Testis (tissue), 5 donors: ENCODE measurements at places on chromosomes 5 and 9.

DNA sequence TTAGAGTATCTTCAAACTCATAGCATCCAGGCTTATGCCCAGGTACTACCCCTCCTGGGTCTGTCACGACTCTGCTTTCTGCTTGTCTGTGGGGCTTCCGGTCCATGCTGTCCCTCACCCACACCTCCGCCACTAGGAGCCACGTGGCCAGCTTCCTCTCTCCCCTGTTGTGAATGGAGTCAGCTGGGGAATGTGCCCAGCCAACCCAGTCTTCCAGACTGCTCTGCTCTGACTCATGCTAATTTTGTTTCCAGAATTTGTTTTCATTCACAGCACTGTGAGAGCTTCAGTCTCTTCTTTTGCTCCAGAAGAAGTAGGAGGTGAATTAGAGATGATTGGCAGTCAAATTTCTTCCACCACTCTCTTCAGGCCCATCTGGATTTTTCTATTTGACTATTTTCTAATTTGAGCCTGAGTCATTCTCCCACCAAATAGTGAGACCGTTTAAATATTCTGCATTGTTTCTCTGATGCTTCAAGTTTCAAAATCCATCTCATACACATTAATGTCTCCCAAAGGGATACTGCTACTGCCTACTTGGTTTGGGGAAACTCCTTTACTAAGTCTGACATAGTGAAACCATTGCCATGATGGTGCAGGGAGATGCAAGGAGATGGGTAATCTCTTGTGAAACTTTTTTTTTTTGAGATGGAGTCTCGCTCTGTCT, 424.1 kb upstream of the KIF2A start:
- no peak overlapping the region for H3K27ac ChIP-seq
- H3K4me1 ChIP-seq, result no peaks in the 10 kb centered on the region
- H3K4me3 ChIP-seq, result no peak overlapping the region
- H3K36me3 ChIP-seq, result no peaks in the 10 kb centered on the region
- H3K27me3 ChIP-seq, result no peaks in the 10 kb centered on the region

DNA sequence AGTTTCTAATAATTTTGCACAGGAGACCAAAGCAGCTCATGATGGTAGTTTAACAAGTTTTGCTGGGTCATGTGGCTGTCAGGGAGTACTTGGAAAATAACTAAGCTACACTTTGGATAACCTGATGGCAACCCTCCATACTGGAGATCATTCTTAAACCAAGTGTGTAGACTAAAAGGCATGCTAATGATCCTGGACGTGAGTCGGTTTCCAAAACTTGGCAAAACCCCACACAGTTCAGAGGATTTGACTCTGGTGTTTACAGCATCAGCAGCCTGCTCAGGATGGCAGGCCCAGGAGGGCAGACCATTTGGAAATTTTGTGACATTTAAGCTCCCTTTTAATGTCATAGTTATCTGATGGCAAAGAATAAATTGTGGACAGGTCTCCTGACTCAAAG, 196.5 kb upstream of the EFNA5 start:
- no peak overlapping the region for H3K4me3 ChIP-seq
- no peak overlapping the region for H3K27ac ChIP-seq
- no peaks in the 10 kb centered on the region for H3K4me1 ChIP-seq
- H3K36me3 ChIP-seq, result no peaks in the 10 kb centered on the region
- no peaks in the 10 kb centered on the region for H3K27me3 ChIP-seq
- DNase-seq, result no peak

DNA sequence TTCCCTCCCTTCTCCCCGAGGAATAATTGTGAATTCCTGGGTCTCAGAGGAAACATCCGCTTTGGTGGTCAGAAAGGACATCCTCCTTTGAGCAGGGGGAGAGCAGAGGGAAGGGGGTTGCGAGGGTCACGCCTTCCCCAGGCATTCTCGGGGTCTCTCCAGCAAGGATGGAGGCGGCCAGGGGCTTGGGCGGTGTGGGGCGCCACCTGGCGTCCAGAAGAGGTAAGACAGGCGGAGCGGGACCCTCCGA, 129.1 kb downstream of the KCNIP1 start:
- peaks cover 33% of the 10 kb centered on the region for H3K4me1 ChIP-seq
- no peaks in the 10 kb centered on the region for H3K27me3 ChIP-seq
- peak; percentile 79 for DNase-seq
- no peaks in the 10 kb centered on the region for H3K36me3 ChIP-seq
- peak overlapping the region; percentile 83 for H3K27ac ChIP-seq
- peak overlapping the region; percentile 42 for H3K4me3 ChIP-seq

GRCh38 chr5:39274398-39275085, 55.2 kb upstream of the FYB1 start:
- no peaks in the 10 kb centered on the region for H3K36me3 ChIP-seq
- H3K4me3 ChIP-seq, result no peak overlapping the region
- no peaks in the 10 kb centered on the region for H3K27me3 ChIP-seq
- no peak overlapping the region for H3K27ac ChIP-seq
- peaks cover 3% of the 10 kb centered on the region for H3K4me1 ChIP-seq

DNA sequence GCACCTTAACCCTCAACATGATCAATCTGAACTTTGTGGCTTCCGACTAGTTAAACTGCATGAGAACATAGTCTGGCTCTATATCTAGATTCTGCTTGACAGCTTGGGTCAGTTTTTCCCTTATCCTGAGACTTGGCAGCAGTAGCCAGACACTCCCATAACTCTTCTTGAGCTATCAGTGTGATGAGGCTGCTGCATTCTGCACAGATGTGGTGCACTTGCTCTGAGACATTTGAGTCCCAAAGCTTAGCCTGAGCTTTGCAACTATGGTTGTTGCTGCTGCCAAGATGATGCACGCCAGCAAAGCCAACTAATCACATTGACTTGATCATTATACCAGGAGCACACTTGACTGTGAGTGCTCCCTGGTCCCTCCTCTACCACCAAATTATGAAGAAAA, 36.2 kb downstream of the MOCS2 start:
- H3K36me3 ChIP-seq, result no peaks in the 10 kb centered on the region
- no peaks in the 10 kb centered on the region for H3K4me1 ChIP-seq
- DNase-seq, result peak; percentile 17
- H3K27me3 ChIP-seq, result no peaks in the 10 kb centered on the region
- H3K27ac ChIP-seq, result no peak overlapping the region

GRCh38 chr9:121744002-121744686, 92.7 kb downstream of the DAB2IP start:
- peak overlapping the region; percentile 89 for H3K27ac ChIP-seq
- peak; percentile 86 for DNase-seq
- H3K27me3 ChIP-seq, result no peaks in the 10 kb centered on the region

DNA sequence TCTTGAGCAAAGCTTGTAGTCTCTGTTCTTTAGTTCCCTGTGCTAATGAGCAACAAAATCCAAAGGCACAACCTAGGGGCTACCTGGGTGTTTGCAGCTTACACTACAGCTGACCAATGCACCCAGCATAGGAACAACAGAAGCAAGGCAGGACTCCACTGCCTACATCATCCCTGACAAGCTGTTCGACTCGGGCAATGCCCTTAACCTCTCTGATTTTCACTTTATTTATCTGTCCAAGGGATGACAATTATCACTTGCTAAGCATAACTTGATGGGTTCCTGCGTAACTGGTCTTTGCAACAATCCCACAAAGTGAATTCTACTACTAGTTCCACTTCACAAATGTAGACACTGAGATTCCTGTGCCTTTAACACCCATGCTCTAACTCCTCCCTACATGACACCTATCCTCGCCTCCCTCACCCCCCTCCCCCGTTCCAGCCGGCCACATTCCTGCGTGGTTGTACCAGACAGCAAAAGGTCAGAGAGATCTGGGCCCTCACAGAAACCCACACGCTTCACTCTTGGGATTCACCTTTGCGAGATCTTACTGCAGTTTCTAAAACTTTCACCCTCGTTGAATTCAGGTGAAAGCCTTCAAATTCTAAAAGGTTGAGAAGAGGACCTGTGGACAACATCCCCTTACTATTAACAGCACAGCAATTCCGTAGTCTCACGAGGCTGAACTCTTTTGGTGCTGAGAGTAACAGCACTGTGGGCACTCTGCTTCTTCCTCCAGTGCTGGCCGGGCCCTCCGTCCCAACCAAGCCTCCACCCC, 995 bp downstream of the IPPK start:
- no peaks in the 10 kb centered on the region for H3K27me3 ChIP-seq
- DNase-seq, result peak; percentile 55
- H3K27ac ChIP-seq, result no peak overlapping the region
- no peaks in the 10 kb centered on the region for H3K36me3 ChIP-seq
- peaks cover 12% of the 10 kb centered on the region for H3K4me1 ChIP-seq

- no peaks in the 10 kb centered on the region for H3K27me3 ChIP-seq
- H3K36me3 ChIP-seq, result no peaks in the 10 kb centered on the region
- no peak overlapping the region for H3K4me3 ChIP-seq
- DNase-seq, result no peak
- H3K27ac ChIP-seq, result no peak overlapping the region
Measured at GRCh38 chr5:114250536-114250935, 111.3 kb upstream of the KCNN2 start.

- no peaks in the 10 kb centered on the region for H3K36me3 ChIP-seq
- H3K4me1 ChIP-seq, result no peaks in the 10 kb centered on the region
- no peak overlapping the region for H3K27ac ChIP-seq
- DNase-seq, result no peak
- H3K27me3 ChIP-seq, result no peaks in the 10 kb centered on the region
- H3K4me3 ChIP-seq, result no peak overlapping the region
Measured at GRCh38 chr9:105708405-105708804, 14.1 kb downstream of the TMEM38B start.
